ENCODE measurements at places on chromosomes 1 and 21. TPM values are rescaled to one million over a fixed set of nuclear protein-coding genes. Genes with fewer than 3 reads are reported as not detected.
A peak's percentile ranks its signal among the peaks of the same experiment; 100 is the strongest.

DNA sequence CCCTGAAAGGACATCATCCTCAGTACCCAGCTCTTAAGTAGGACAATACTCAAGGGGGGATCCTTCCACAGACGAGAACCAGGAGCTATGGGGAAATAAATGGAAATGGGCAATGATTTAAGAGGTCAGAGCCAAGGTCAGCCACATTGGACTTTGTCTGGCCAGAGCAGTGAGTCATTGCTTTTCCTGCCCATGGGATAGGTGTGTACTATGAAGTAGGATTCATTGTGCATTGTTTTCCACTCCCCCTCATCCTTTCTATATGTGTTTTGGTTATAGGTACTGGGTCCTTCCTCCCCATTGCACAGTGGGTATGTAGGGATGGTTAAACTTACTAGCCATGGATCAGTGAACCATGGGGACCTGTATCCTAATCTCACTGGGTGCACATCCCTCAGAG, 328.9 kb upstream of the USP25 start:
- no peak for DNase-seq

GRCh38 chr21:35249636-35250035, 200.5 kb upstream of the RUNX1 start:
- DNase-seq, result peak; percentile 87

DNA sequence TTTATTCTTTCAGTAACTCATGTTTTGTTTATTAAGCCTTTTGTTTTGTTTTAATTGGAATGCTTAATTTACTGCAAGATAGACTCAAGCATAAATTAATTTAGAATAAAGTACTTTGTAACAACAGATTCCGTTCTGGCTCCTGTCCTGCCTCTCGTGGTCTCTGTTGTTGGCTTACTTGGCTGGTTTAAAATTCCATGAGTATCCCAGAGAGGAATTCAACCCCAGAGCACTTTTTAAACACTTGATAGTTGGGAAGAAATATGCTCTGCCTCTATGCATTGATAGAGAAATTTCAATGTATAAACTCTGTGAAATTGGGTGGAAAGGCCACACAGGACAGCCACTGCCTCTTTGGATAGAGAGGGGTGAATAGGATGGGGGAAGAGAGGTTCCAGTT, 89.7 kb downstream of the ATP5PO start:
- DNase-seq, result no peak

GRCh38 chr21:39094087-39094780, 89.0 kb downstream of the PSMG1 start:
- no peak for DNase-seq

The CELA2A gene
- total RNA-seq, result not detected

DNA sequence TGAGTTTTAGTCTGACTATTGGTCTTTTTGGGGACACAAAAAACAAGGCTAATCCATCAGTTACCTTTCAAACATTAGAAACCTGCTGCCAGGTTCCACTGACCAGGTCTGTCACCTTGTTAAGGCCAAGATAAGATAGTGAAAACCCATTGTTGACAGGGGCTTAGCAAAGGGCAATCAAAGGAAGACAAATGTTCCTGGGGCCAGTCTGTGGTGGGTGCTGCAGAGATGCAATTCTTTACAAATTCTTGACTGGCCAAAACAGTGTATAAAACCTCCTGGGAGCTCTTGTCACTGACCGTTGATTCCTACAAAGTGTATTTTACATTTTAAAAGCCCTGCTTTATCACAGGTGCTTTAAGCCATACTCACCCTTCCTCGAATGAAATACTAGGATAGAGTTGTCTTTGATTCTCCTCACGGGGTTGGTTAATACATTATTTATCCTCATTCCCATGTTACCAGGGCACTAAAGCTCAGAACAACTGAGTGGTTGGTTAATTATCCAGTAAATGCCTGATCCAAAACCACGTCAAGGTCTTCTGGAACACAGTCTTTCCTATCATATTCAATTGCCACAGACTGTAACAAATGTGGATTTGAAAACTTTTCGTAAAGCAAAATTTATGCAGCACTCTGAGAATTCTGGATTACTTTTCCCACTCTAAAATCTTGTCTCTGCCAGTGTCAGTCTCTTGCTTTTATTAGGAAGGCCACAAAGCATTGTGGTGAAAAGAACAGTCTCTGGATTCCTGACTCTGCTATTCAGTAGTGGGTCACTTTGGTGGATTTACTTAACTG, 77.2 kb downstream of the NRIP1 start:
- DNase-seq, result no peak

DNA sequence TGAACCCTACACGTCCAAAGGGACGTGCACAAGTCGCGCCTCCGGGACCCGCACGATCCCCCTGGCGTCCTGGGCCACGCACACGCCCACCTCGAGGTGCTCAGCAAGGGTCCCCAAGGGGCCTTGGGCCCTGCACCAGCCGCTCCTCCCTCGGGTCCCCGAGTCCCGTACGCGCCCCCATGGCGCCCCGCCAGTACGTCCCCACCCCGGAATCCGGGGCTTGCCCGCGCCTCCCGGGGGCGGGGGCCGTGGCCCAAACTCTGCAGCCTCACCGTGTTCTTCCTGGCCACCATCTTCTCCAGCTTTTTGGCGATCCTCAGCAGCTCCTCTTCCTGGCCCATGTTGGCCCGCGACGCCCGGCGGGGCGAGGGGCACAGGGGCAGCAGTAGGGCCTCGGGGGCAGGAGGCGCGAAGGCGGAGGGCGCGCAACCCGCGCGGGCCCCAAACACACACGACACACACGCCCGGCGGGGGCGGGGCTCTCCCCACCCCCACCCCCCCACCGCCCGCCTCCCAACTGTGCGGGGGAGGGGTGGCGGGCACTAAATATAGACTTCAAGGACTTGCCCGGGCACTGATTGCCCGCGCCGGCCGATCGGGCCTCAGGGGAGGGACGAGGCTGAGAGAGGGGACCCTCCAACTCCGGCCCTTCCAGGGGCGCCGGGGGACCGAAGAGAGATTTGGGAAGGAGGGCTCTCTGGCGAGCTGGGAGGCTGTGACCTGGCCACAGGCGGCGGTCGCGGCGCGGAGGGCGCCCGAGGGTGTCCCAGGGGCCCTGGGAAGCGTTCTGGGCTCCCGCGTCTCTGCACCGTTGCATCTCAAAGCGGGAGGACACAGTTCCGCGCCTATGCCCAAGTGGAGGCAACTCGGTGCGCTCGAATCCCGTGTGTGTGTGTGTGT, at the start of gene TCEA3:
TSS of gene TCEA3 (minus strand) at position 456 of the 900 bp plus-strand sequence. CDS start at position 341, 115 bp downstream.
- peak; percentile 19 for DNase-seq

DNA sequence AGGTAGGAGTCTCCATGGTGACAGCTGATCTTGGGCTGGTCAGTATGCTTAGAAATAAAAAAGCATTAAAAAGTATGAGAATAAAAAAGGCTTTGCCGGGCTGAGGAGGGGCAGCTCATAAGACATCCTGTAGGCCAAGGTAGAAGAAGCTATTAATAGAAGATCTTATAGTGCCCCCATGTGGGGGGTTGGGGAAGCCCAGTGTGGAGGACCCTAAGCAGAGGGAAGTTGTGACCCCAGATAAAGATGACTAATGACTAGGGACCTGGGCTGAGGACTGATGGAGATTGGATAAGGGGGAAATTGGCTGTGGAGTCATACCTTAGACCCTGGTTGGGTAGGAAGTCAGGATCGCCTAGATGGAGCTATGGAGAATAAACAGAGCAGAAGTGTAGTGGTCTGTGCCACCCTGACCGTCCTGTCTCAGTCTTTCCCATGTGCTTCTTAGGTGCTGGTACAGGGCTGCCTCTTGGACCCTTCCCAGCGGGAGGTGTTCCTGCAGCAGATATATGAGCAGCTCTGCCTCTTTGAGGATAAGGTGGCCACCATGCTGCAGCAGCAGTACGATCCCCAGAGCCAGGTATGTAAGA, 25.0 kb downstream of the SZT2 start:
- peak; percentile 75 for DNase-seq

The PRRX1 gene
- total RNA-seq, result not detected

The INSRR gene
- total RNA-seq, result not detected

DNA sequence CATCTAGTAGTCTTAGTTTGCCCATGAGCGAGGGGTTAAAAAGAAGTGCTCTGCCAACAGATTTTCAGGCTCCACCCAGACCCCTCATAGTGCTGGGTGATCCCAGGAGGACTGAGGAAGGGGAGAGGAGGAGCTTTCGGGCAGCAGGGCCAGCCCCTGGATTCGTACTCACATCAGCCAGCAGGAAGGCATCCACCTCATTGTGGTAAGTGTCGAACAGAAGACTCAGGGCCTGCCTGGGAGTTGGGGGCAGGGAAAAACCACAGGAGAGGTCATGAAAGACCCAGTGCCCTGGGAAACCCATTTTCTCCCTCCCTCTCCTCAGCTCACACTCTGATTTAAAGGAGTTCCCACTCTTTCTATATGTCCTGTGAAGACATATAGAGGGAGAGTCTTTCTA, 34.9 kb downstream of the PIK3C2B start:
- DNase-seq, result no peak

The GBP3 gene
- 24.9 TPM for total RNA-seq

DNA sequence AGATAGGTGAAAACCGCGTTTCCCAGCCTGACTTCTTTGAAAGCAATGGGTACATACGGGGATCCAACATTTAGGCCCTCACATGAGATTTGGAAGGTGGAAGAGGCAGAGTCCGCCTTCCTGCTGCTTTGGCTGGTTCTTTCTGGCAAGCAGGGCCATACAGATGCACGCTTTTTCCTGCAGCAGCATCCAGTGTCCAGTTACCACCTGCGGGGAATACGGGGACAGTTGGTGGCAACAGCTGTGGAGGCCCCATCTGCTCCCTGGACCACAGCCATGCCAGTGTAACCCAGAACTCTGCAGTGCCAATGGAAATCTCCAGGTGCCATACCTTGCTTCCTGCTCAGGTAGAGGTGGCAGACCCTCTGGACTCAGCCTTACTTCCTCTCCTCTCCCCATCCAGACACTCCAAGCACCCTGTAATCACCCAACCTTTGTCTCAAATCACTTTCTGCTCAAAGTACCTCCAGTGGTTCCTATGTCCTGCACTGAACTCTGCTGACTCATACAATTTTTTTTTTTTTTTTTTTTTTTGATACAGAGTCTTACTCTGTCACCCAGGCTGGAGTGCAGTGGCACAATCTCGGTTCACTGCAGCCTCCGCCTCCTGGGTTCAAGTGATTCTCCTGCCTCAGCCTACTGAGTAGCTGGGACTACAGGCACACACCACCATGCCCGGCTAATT, 68.3 kb downstream of the SLC16A1 start:
- peak; percentile 9 for DNase-seq

GRCh38 chr1:219372916-219373615, 199.4 kb downstream of the LYPLAL1 start:
- peak; percentile 32 for DNase-seq

DNA sequence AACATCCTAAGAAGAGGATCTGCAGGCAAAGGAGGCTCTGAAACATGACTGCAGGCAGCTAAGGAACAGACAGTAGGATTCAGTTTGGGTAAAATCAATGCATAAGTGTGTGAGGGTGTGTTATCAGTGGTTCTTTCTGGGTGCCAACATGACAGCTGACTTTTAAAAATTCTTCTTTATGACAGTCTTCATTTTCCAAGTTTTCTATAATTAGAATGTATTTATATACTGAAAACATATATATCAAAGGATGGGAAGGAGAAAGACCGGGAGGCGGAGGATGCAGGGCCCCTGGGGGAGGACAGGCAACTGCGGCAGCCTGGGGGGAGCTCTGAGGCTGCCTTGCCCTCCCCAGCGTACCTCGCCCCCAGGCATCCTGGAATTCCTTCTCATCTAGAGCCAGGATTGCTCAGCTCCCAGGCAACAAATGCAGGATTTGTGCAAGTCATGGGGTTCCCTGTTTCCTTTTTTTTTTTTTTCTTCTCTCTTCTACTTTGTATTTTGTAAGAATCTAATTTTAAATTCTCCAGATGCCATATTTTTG, 104.8 kb downstream of the CSMD2 start:
- no peak for DNase-seq

The RNF223 gene
- total RNA-seq, result 147 TPM

DNA sequence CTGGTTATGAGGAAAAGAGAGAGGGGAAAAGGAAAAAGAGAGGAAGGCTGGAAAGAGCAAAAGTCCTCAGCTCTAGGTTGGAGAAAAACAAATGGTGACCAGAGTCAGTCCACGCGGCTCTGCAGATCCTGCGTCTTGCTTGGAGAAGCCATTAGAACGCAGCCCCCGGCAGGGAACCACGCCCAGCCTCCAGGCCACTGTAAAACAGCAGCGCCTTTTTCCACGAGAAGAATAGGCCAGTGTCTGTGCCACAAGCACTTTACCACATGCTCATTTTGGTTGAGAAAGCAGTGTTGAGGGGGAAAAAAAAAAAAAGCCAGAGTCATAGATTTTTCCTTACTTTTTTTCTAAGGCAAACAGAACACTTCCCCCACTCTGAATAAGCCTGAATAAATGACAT, 846.9 kb upstream of the ADAMTS5 start:
- DNase-seq, result no peak

The OR2C3 gene
- total RNA-seq, result not detected

DNA sequence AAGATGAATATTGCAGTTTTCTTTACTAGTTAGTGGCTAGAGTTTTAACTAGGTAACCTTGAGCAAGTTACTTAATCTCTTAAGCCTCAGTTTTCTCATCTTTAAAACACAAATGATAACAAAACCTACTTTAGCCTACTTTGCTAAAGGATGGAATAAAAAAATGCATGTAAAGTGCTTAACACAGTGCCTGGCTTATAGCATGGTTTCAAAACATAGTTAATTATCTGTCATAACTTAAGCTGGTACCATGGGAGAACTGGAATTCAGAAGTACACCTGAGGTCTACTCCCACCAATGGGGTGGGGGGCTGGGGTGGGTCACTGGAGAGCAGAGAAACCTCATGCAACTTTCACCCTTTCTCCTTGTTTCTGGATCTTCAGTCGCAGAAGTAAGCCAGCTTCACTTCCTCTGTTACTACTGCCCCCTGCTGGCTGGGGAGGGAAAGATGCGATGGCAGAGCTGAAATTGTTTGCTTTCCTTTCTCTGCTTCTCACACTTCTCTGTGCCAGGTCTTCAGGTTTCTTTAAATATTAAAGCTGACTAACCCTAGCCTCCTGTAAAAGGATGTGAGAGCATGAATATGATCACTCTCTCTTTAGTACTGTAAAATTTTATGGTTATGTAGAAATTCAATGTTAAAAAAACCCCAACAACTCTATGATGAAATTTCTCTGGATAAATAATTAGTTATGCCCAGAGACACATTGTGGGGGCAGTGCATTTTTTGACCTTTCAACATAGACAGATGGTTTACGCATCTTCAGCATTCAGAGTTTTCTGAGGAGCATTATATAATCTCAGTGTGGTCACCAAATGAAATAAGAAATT, 324.2 kb downstream of the HLX start:
- peak; percentile 94 for DNase-seq

GRCh38 chr1:6028042-6028850, 17.4 kb upstream of the KCNAB2 start:
- no peak for DNase-seq

Measured in PC-3 (cell line).